Activated T-helper 1 cell treated with Interleukin-2 at 50 U/mL for 16 hours (primary cell): ENCODE measurements at places on chromosomes 12 and 14.

- DNase-seq: no peak
Observed at GRCh38 chr14:100286484-100287191, 19.6 kb downstream of the SLC25A29 start.

GRCh38 chr14:102234331-102235264 is 70.4 kb downstream of the MOK start:
- DNase-seq: no peak

- no peak for DNase-seq
Observed at GRCh38 chr12:65788912-65789311, 35.4 kb upstream of the HMGA2 start.

GRCh38 chr14:77979666-77980351 is 179.9 kb downstream of the ADCK1 start:
- DNase-seq: no peak

DNA sequence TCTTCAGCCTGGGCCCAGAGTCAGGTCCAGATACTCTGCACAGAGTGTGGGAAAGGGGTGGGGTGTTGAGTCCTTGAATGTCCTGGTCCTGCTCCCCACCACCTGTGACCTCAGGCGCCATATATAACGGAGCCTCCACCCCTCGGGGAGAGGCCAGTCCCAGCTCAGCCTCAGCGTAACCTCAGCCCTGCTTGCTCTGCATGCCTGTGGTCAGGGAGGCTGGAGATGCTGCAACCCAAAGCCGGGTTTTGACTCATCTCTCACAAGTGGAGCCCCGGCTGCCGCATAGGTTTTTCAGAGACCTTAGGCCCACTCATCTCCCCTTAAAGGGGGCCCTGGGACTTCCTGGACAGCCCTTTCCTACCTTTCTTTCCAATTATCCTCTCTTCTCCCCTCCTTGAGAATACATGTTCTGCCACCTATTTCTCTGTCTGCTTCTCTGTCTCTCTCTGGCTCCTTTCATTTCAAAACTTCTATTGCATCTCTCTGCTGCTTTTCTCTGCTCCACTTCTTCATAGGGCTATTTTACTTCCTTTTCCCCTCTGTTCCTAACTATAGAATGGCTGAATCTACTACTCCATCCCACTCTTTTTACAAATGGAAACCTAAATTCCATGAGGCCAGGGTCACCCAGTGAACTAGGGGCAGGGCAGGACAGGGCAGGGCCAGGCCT is 1.2 kb downstream of the ITGB7 start:
- peak; percentile 39 for DNase-seq

- DNase-seq: no peak
Observed at GRCh38 chr12:132377147-132377546, 47.8 kb upstream of the GALNT9 start.

DNA sequence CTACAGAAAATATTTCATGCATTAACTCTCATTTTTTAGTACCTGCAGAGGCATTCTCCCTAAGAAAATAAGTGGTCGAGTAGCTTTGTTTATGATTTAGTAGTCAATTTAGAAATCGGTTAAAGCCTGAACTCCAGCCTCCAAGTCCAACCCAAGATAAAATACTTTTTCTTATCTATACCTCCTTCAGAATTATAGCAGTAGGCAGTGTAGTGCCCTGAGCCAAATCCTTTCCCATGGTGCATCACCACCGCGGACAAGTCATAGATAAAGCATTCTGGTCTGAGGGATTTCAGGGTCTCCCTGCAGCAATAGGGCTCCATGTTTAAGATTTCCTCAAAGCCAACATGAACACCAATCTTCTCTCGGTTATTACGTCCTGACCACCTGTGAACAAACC is 30.5 kb downstream of the USP44 start:
- no peak for DNase-seq

- DNase-seq: no peak
Observed at GRCh38 chr14:50117456-50117855, 1.1 kb upstream of the VCPKMT start.

DNA sequence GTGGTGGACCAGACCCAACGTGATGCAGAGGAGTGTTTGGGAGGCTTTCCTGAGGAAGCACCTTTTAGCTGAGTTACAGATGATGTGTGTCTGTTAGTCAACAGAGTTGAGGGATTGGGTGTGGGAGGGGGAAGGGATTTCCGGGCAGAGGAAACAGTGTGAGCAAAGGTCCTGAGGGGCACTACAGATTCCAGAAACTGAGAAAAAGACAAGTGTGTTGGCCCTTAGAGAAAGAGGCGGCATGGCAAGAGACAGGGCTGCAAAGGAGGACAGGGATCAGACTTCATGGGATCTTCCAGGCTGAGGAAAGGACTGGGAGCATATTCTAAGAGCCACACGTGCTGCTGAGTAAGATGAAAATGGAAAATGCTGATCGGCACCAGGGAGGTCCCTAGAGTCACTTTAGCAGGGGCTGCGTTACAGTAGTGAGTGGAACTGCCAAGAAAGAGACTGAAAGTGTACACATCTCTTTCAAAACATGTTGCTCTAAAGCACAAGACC is 9.4 kb upstream of the RPS6KL1 start:
- no peak for DNase-seq

DNA sequence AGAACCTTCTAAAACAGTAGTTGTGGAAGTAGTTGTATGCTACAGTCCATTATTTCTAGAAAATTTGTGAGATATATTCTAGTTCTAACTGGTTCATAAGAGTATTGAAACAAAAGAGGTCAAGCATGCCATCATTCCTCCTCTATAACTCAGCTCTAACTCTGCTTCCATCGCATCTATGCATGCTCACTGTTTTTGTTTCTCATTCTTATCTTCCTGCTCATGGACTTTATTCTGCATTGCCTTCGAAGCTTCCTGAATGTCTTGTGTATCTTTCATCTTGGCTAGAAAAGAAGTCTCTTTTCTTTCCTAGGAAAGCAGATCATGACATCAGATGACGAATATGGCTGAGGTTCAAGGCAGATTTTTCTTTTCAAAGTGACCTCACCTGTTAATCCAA is 402 bp downstream of the LMNTD1 start:
- DNase-seq: no peak

DNA sequence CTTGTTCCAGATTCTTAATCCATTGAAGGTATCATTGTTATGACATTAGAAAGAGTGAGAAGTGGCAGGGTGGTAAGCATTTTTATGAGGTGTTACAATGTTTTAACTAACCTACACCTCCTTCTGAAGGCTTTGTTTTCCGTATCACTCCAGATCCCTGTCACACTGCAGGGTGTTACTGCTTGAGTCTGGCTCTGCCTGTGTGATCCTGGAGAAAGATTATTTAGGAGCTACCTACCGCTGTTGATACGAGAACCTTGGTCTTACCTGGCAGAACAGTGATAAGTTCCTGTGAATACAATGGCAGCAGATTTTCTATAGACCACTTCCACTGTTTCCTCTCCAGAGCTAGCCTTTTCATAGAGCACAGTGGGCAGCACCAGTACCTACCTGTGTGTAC is 36.2 kb downstream of the GRIN2B start:
- DNase-seq: no peak

DNA sequence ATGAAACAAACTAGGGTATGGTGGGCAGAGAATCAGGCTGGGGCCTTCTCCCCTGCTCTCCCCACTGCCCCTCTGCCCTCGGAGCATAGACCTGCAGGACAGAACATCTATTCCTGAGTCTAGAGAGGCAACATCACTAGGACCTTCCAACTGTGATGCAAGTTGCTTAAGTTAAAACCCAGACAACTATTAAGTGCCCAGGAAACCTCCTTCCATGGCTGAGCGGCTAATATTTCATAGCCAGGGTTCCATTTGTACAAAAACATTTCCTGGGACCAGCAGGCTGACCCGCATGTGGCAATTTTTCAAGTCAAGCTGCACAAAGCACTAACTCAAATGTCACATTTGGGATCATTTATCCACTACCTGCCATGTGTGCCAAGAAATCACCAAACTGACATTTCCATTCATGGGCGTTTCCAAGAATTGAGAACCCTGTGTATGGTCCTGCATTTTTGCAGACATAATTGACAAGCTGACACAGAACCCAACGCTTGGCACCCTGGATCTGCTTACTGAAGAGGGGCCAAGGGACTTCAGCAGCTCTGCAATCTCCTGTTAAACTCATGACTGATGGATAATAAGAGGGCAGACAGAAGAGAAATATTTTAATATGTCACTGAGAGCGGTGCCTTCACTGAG is 32.7 kb downstream of the NT5DC3 start:
- no peak for DNase-seq

DNA sequence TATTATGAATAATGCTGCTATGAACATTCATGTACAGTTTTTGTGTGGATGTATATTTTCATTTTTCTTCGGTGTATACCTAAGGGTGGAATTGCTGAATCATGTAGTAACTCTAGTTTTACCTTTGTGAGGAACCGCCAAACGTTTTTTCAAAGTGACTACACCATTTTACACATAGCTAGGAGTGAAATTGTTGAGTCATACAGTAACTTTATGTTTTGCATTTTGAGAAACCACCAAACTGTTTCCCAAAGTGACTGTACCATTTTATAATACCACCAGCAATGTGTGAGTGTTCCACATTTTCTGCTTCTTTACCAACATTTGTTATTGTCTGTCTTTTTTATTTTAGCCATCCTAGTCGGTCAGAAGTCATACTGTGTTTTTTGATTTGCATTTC is 3.1 kb upstream of the TPH2 start:
- no peak for DNase-seq

DNA sequence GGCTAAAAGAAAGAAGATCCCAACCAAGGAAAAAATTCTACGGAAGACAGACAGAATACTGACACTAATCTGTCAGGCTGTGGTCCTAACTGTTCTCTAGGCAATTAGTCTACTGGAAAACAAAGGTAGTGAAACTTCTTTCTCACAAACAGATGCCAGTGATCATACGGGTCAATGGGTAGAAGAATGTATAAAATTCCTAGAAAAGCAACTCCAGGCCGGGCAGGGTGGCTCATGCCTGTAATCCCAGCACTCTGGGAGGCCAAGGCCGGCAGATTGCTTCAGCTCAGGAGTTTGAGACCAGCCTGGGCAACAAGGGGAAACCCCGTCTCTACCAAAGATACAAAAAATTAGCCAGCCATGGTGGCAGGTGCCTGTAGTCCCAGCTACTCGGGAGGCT is 64.8 kb downstream of the HECTD4 start:
- DNase-seq: no peak

GRCh38 chr14:63383776-63384367 is 65.1 kb upstream of the GPHB5 start:
- no peak for DNase-seq

- DNase-seq: no peak
Observed at GRCh38 chr12:121718653-121719239, 6.2 kb downstream of the TMEM120B start.

DNA sequence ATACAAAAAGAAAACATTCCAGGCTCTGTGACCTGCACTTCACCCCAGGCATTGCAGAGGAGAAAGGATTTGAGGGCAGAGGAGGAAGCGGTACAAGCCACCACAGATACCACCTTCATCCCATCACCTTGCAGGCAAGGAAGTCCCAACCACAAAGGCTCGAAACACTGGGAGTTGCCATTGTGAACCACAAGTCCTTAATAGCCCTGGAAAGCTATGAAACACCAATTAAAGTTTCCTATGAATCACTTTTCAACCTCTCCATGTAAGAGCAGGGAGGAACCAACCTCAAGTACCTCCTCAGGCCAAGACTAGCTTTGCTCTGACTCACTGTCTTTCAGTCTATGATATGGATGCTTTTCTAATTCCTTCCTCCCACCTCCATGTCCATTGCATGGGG is 27.0 kb downstream of the MAP3K9 start:
- no peak for DNase-seq

GRCh38 chr14:64422756-64423155 is 34.6 kb downstream of the MTHFD1 start:
- no peak for DNase-seq

GRCh38 chr12:96015672-96016071 is 19.5 kb upstream of the HAL start:
- no peak for DNase-seq

GRCh38 chr14:63964113-63964512 is 111.3 kb downstream of the SYNE2 start:
- DNase-seq: no peak

GRCh38 chr14:50040401-50040775 is 76.0 kb downstream of the VCPKMT start:
- peak; percentile 18 for DNase-seq

DNA sequence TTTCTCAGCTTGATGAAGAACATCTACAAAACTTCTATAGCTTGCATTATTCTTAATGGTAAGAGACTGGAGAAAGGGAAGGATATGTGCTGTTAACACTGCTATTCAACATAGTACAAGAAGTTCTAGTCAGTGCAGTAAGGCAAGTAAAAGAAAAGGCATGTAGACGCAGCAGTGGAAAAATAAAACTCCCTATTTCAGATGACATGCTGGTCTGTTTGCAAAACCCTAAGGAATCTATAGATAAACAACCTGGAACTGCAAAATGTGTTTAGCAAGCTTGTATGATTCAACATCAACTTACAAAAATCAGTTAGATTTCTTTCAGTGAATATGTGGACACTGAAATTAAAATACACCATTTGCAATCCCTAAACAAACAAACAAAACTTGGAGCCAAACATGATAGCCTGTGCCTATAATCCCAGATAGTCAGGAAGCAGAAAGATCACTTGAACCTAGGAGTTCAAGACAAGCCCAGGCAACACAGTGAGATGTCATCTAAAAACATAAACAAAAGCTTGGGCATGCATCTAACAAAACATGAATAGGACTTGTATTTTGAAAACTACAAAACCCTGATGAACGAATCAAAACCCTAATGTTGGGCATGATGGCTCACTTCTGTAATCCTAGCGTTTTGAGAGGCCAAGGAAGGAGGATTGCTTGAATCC is 293.6 kb upstream of the RGS6 start:
- no peak for DNase-seq

GRCh38 chr12:127559349-127560040 is 707.5 kb upstream of the TMEM132C start:
- DNase-seq: no peak

DNA sequence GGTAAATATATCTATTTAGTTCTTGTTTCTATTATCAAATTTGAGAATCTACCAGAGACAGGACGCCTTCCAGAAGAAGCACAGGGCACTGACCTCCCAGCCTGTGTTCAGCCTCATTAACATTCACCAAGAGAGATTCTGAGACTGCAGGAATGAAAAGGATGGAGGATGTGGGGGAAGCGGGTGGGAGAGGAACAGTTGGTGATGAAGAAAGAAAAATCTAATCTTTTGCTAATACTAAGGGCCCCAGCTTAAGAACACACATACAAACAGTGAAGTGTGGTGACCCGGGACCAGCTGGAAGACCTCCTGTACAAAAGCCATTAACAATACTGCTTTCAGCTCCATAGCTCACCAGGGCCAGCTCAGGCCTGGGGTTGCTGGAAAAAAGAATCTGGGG is 160.5 kb downstream of the NUAK1 start:
- DNase-seq: no peak
